ENCODE measurements at places on chromosomes 3 and 15.

- no peak for DNase-seq
Measured at GRCh38 chr3:152084441-152085158, 184.1 kb upstream of the MBNL1 start.

- DNase-seq, result no peak
Measured at GRCh38 chr15:41017066-41017735, 63.9 kb downstream of the CHAC1 start.

- DNase-seq, result no peak
Measured at GRCh38 chr3:113259196-113259595, 47.8 kb downstream of the BOC start.

GRCh38 chr3:152302521-152303021, 33.8 kb downstream of the MBNL1 start:
- DNase-seq, result no peak

DNA sequence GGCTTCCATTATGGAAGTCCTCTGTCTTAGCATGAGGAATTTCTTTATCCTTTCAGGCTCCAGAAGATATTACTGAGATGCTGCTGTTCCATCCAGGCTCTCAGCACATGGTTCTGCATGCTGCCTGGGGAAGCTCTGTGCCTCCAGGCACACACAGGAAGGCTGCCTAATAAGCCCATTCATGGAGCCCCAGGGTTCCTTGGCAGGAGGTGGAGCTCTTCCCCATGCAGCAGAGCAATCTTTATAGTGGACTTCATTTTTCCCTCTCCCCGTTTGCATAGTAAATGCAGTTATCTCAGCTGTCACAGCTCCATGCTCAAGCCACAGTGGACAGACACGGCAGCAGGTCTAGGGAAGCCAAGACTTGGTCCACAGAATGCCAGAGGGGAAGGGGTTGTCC, 57.6 kb downstream of the BOC start:
- no peak for DNase-seq
